Naive thymus-derived CD4-positive, alpha-beta T cell (primary cell): ENCODE measurements at places on chromosomes 5 and 9.

GRCh38 chr5:17430241-17430640 is 67.8 kb upstream of the TAF11L2 start:
- DNase-seq = no peak

DNA sequence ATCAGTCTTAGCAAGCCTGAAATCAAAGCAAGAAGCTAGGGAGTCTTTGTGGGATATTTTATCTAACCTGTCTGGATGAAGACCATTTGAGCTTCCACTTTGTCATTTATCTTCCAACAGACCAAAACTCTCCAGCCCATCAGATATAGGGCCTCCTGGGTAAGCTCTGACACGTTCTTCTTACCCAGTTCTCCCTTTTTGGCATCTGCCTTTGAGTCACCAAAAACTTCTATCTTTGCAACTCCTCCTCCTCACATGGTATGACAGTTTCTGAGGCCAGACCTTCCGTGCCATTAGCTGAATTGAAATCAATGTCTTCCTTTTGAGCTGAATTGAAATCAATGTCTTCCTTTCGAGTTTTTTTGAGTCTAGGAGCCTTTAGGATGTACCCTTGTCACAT is 156.6 kb upstream of the SPRY4 start:
- no peak for DNase-seq

GRCh38 chr5:172454358-172455086 is at the start of gene SH3PXD2B:
SH3PXD2B (minus strand) TSS chr5:172454525; CDS start chr5:172454352, 173 bp downstream.
- peak; percentile 21 for DNase-seq

- no peak for DNase-seq
Measured at GRCh38 chr9:27655441-27655840, 82.2 kb upstream of the C9orf72 start.

GRCh38 chr5:137718611-137719010 is 17.3 kb downstream of the KLHL3 start:
- DNase-seq = no peak

GRCh38 chr5:150068472-150068871 is 17.9 kb downstream of the CSF1R start:
- no peak for DNase-seq

DNA sequence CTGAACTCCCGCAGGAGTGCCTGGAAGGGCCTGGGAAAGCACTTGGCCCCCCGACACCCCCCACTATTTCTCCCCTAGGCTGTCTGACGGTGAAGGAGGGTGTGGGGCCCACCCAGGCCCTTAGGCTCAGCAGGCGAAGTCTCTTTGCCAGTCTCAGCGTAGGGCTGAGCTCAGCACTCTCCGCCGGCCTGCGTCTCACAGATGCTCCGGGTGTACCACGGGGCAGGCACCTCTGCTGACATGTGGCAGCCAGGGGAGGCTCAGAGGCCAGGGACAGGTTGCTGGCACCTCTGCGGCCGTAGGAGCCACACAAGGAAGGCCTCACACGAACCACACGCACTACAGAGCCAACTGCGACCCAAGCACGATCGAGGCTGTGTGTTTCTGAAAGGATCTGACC is 114.2 kb downstream of the VAV2 start:
- DNase-seq = no peak

DNA sequence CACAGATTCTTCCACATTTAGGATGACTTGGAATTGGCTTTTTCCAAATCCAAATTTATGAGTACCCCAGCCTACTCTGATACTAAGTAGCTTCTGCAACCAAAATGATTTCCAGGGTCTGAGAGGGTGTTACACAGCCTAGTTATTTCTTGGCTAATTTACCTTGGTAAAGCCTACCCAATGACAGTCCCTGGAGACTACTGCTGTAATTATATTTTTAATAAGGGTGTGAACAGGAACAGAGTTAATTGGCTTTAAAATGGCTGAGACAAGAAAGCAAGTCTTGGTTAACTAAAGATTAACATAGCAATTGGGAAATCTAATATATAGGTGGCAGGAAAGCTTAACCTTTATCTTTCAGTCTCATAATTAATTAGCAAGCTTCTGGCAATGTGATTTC is 9.3 kb downstream of the PRLR start:
- DNase-seq = no peak

- no peak for DNase-seq
Measured at GRCh38 chr5:2008851-2009629, 126.3 kb upstream of the IRX4 start.

- DNase-seq = no peak
Measured at GRCh38 chr9:79709743-79710674, 138.2 kb downstream of the TLE4 start.
